ENCODE measurements at places on chromosomes 12 and 14.

DNA sequence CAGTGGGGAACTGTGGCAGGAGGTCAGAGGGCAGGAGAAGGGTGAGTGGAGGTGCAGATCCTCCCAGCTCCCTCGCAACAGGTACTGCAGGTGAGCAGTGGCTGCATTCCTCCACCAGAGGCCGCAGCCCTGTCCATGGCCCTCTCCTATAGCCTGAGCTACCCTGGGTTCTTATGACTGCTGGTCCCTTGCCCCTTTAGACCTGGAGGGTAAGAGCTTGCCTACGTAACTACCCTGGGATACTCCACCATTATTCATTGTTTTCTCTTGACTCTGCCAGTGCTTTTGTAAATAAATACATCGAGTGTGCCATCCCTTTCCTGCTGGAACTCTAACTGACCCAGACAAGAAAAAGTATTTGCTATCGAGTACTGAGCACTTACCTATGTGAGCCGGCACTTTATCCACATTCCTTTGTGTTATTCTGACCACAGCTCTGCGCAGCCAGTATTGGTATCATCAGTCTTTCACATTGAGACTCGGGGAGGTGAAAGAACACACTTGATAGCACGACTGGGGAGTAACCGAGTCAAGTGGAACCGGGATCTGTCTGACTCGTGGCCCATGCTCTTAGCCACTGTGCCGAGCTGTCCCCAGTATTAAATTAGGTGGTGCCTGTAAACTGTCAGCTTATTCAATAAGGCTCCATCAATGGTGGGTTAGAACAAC lies 38.5 kb downstream of the LTBP2 start:
- DNase-seq = no peak

DNA sequence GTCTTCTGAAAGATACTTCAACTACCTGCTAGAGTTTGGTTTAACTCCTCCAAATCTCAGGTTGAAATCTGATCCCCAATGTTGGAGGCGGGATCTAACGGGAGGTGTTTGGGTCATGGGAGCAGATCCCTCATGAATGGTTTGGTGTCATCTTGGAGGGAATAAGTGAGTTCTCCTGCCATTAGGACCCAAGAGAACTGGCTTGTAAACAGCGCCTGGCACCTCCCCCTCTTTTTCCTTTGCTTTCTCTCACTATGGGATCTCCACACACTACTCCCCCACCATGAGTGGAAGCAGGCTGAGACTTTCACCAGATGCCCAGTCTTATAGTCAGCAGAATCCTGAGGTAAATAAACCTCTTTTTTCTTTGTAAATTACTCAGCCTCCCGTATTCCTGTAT lies 2.5 kb downstream of the CNIH1 start:
- DNase-seq = no peak

DNA sequence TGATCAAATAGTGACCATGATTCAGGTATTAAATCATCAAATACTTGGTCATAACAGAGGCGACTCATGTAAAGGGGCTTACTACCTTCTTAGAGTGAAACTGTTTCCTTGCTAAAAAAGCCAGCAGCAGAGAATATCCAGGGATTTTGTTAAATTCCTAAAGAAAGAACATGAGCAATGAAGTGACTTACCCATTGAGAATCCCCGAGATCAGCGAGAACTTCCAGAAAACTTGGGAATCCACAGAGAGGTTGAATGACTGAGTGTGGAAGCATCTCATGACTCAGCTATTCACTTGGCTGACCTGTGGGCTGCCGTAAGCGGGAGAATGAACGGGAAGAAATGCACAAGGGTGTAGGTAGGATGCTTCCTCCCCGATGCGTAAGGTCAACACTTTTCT lies 85.3 kb upstream of the KCNA1 start:
- DNase-seq = no peak

DNA sequence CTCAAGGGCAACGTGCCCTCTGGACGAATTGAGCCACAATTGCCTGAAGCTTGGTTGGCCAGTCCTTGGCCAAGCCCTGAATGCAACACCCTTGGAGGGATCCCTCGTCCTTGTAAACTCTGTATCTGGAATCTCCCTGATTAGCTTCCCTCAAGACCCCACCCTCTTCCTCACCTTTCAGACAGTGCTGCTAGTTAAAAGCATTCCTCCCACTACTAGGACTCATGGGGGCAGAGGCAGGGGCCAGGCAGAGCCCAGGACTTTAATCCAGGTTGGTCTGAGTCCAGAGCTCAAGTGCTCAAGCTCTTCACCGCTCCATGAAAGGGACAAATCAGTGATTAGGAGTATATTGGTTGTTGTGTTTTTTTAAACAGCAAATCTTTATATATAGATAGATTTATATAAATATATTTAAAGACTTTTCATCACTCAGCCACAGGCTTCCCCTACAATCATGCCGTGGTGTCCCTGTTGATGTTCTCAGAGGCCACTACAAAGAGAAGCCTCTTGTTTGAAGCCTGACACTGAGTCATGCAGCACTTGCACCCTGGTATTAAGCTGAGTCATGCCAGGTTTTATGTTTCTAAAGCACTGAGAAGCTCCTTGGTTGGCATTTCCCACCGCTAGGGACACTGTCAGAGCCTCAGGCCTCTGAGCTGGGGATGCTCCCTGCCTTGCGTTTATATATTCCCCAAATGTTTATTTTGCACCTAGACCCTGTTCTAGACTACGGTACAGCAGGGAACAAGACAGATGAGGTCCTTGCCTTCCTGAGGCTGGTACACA lies 53.8 kb upstream of the GSC start:
- DNase-seq = no peak

- no peak for DNase-seq
These were observed 20.5 kb downstream of the WBP11 start for GRCh38 chr12:14782756-14783155.

- DNase-seq = no peak
These were observed 362 bp upstream of the TSFM start for GRCh38 chr12:57782243-57782607.

DNA sequence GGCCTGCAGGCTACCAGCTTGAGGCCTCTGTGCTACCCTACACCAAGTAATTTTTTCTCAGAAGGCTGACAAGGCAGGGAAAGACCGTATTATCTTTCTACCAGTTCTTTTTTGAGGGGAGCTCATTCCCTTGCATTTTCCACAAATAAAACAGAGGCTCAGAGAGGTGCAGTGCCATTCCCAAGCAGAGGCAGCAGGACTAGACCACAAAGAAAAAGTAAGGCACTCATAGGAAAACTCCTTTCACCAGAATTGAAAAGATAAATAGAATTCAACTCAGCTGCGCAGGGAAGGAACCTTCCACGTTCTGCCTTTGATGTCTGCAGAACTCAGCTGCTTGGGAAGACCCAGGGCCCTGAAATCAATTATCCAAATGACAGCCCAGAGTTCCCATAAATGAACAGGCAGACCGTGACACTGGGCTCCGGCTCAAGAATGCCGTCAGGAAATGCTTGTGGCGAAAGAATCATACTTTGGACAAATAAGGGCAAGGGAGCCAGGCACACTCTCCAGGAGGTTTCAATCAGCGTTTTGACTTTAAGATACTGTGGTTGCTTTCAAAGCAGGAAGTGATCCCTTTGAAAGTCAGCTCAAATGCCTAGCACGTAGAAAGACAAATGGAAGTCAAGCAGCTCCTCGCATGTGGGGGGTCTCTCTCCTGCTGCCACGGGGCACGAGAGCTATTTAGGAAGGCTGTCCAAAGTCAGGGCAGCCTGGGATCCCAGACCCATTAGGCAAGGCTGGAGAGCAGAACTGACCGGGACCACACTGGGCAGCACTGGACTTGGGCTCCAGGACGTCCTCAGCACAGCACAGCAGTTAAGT lies 14.0 kb downstream of the KCTD10 start:
- DNase-seq = peak; percentile 86

DNA sequence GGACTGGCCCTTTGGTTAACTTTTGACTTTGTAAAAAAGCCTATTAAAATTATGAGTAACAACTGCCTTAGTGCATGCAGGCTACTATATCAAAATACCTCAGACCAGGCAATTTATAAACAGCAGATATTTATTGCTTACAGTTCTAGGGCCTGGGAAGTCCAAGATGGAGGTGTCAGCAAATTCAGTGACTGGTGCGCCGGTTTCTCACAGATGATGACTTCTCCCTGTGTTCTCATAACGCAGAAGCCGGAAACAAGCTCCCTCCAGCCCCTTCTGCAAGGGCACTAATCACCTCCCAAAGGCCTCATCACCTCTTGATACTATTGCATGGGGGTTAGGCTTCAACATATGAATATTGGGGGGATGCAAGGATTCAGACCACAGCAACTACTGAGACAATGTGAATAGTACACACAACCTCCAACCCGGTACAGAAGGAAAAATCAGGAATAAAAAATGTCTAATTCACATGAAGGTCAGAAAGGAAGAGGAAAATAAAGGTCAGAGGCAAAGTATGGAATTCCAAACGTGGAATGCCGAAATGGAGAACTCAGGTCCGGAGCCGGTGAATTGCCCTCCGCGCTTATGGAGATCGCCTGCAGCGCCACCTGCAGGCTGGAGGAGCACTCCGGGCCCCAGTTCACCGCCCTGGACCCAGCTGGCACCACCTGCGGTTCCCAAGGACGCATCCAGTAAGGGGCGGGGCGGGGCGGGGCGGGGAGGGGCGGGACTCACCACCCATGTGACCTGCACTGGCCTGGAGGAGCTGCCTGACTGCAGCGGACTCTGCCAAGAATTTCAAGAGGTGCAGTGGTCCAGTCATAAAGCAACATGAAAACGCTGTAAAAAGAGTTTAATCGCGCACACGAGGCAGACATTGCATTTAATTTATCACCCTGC lies 203.4 kb downstream of the KIF26A start:
- peak; percentile 27 for DNase-seq

DNA sequence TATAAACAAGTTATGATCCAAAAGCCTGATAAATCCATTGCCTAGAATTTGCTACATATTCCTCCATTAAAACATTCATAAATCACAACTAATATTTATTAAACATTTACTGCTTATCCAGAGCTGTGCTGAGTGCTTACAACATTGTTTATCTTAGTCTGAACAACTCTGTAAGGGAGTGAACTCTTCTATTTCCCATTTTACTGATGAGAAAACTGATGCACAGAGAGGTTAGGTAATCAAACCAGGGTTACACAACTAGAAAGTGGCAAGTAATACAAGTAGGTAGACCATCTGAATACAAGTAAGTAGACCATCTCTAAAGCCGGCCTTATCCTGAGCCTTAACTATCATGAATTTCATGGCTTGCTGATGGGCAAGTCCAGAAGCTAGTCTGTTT lies 39.5 kb downstream of the WASHC3 start:
- no peak for DNase-seq

All from right renal cortex interstitium (tissue), 3 donors.